Dermis microvascular lymphatic vessel endothelial cell (primary cell): ENCODE measurements at places on chromosomes 4 and X. TPM values are rescaled to one million over a fixed set of nuclear protein-coding genes. Genes with fewer than 3 reads are reported as not detected.

The CPLX1 gene
- total RNA-seq, result under 0.01 TPM in 1 of 2 replicates, not detected in the other

The NEUROG2 gene
- total RNA-seq, result not detected in 2 replicates

The GC gene
- not detected in 2 replicates for total RNA-seq

The MAGEB1 gene
- not detected in 2 replicates for total RNA-seq

The ARHGAP6 gene
- 0.39 and 0.76 TPM in 2 replicates for total RNA-seq

DNA sequence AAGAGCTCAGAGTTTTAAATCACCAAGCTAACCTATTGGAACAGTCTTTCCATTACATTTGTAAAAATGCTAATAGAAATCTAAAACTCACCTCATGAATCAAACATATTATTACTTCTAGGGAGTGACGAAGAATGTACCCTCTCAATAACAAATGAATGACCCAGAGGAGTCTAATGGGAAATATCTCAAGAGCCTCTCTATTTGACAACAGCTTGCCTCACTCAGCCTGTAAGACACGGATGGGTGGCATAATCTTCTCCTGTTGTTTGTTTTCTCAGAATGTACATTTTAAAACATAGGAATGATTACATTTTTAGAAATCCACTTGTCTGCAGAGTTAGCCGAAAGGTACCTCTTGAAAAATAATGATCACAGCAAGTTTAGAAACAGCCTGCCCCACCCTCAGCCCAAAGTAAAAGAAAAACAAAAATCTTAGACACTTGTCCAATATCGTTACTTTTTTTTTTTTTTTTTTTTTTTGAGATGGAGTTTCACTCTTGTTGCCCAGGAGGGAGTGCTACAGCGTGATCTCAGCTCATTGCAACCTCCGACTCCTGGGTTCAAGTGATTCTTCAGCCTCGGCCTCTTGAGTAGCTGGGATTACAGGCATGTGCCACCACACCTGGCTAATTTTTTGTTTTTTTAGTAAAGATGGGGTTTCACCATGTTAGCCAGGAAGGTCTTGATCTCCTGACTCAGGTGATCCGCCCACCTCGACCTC lies 183.6 kb upstream of the FTHL17 start:
- DNase-seq, result no peak

DNA sequence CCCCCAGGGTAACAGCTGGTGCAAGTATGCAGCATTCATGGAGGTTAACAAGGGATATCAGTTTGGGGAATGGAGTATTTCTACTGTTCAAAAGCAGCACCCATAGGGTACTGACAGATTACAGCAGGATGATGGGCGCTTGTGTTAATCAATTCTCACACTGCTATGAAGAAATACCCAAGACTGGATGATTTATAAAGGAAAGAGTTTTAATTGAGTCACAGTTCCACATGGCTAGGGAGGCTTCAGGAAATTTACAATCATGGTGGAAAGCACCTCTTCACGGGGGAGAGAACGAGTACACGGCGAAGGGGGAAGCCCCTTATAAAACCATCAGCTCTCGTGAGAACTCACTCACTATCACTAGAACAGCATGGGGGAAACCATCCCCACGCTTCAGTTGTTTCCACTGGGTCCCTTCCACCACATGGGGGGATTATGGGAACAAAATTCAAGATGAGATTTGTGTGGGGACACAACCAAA lies 64.1 kb downstream of the TNIP2 start:
- no peak for DNase-seq

DNA sequence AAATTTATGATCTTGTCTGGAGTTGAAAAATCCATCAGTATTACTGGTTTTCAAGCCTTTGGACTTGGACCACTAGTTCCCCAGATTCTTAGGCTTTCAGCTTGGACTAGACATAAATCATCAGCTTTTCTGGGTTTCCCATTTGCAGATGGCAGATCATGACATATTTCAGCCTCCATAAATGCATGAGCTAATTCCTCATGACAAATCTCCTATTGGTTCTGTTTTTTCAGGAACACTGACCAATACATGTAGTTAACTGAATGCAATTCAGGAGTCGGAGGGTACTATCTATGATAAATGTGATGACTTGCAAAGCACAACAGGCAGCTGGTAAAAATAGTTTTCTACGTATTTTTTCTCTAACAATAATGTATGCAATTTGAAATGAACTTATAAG lies 635.6 kb downstream of the TRAM1L1 start:
- DNase-seq, result no peak

GRCh38 chr4:2163311-2163821 lies 78.6 kb downstream of the HAUS3 start:
- no peak for DNase-seq

GRCh38 chrX:16601885-16602284 lies 48.1 kb upstream of the S100G start:
- DNase-seq, result no peak

DNA sequence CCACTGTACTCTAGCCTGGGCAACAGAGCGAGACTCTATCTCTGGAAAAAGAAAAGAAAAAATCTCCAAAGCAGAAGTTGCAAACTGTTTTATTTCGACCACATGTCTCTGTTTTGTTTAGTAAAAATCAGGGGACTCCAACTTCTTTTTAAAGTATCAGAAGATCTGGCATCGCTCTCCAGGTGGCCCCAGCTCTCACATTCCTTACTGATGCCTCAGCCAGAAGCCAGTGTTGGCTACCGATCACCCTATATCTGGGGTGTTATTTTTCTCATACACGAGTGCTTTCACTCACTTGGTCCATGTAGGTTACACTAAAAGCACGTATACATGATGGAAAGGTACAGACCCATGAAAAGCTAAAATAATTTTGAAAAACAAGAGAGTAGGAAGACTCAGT lies 8.3 kb downstream of the MPP1 start:
- DNase-seq, result no peak

DNA sequence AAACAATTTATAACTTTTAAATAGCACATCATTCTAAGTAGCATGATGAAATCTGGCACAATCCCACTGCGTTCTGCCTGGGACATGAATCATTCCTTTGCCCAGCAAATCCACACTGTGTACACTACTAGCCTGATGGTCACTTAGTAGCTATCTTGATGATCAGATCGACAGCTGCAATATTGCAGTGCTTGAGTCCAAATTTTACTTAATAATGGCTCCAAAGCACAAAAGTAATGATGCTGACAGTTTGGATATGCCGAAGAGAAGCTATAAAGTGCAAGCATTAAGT lies 86.6 kb upstream of the NPNT start:
- DNase-seq, result no peak

DNA sequence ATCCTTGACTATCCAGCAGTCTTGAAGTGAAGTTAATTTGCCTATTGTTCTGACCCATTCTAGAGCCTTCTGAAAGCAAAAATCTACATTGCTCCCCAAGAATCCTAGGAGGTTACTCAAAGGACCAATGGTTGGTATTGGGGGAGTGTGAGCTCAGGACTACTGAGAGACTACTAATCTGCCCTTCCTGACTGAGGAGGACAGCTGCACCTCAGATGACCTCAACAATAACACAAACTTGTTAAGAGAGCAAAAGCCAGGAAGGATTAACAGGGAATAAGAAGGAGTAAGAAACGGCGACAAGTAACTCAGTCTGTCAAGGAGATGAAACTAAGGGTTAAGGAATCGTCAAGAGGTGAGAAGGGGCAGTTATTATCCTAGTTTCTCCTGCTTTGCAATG lies 43.4 kb downstream of the IDS start:
- no peak for DNase-seq

GRCh38 chr4:138522366-138522765 lies 280.2 kb upstream of the SLC7A11 start:
- peak; percentile 39 for DNase-seq

GRCh38 chrX:44459501-44459900 lies 83.2 kb downstream of the FUNDC1 start:
- no peak for DNase-seq

DNA sequence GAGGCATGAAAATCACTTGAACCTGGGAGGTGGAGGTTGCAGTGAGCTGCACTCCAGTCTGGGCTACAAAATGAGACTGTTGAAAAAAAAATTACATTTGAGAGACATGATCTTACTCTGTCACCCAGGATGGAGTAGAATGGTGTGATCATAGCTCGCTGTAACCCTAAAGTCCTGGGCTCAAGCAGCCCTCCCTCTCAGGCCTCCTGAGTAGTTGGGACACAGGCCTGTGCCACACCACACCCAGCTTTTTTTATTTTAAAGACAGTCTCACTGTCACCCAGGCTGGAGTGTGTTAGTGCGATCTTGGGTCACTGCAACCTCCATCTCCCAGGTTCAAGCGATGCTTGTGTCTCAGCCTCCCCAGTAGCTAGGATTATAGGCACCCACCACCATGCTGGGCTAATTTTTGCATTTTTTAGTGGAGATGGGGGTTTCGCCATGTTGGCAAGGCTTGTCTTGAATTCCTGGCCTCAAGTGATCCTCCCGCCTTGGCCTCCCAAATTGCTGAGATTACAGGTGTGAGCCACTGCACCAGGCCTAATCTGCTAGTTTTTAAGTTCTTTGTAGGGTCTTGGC lies 6.1 kb downstream of the RPS3A start:
- DNase-seq, result no peak

- no peak for DNase-seq
Measured at GRCh38 chrX:150062292-150063137, 124.2 kb upstream of the EOLA2 start.

DNA sequence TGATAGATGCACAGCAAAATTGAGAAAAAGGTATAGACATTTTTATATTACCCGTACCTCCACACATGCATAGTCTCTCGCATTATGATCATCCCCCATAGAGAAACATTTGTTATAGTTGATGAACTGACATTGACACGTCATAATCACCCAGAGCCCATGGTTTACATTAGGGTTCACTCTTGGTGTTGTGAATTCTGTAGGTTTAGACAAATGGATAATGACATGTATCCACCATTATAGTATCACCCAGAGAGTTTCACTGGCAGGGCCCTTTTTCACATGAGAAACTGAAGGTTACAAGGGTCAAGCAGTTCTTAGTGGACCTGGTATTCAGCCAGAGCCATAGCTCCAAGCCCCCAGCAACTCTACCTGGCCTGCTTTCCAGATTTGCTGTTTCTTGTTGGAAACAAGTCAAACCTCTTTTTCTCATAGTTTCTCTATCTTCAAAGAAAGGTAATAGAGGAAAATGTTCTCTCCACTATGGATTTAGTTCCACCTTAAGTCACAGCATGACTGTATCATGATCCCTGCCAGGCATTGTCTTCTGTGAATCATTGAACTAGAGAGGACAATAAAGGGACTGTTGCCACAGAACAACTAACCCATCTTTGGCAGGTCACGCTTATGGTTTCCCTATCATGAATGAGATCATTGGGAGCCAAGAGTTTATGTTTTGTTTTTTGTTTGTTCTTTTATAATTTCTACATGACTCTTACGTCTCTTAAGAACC lies 64.0 kb downstream of the HHIP start:
- DNase-seq, result peak; percentile 93

GRCh38 chr4:73086095-73086868 lies 16.8 kb upstream of the COX18 start:
- no peak for DNase-seq
